Stimulated activated CD8-positive, alpha-beta memory T cell treated with anti-CD3 and anti-CD28 coated beads, Interleukin-7, amount 100 ng/mL, for 1 hour (primary cell): ENCODE measurements at places on chromosomes 6 and 20.

DNA sequence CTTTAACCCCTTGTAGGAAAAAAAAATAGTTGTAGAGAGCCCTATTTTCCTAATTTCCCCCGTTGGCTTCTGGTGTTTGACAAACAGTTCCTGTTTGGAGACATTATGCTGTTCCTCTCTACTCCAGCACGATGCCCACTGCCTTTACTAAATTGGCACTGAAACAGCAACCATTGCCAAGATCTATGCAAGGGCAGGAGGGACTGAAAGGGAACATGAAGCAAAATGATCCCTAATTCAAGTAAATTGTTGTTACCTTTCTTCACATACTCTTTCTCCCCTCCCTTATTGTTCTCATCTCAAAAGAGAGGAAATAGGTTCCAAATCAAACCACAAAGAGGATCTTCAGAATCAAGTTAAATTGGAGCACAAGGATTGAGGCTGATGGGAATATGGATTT lies 764.1 kb upstream of the MMS22L start:
- DNase-seq: no peak

- DNase-seq: no peak
Measured at GRCh38 chr20:61414455-61414991, 162.5 kb downstream of the CDH4 start.

DNA sequence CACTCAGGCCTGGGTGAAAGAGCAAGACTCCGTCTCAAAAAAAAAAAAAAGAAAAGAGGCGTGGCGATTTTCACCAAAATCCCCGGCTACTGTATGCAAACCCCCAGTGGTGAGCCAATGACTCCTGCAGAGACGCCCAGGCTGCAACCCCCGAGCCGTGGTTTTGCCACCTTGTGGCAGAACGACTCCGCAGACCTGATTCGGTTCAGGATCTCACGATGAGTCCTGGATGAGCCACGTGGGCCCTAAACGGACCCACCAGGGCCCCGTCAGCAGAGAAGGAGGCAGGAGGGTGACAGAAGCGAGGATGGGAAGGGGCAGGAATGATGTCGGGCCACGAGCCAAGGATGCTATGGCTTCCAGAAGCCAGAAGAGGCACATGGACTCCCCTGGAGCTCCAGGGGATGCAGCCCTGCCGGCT lies 42.5 kb downstream of the SLC2A4RG start:
- DNase-seq: peak; percentile 30

- DNase-seq: no peak
Measured at GRCh38 chr6:132107896-132108295, 156.7 kb upstream of the CCN2 start.
